ENCODE measurements at places on chromosomes 7 and 10.

GRCh38 chr10:109306698-109307097 lies 616.6 kb downstream of the XPNPEP1 start:
- DNase-seq = no peak

DNA sequence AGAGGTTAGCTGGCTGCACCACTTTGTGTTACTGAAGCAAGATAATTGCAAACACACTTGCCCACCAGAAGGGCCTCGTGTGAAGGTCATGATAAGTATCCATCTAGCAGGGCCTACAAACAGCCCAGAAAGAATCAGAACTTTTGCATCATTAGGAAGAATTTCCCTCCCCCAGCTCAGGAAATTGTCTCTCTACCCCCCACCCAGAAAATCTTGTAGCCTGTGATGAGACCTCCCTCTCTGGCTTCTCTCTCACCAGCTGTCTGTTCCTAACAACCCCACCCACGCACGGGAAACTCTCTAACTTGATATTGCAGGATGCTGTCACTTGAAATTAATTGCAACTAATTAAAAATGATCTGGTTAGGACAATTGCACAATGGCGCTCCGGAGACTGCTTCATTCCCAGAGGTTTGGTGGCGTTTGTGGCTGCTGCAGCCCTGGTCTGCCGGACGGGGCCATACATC lies 34.5 kb downstream of the ZNF503 start:
- DNase-seq = no peak

DNA sequence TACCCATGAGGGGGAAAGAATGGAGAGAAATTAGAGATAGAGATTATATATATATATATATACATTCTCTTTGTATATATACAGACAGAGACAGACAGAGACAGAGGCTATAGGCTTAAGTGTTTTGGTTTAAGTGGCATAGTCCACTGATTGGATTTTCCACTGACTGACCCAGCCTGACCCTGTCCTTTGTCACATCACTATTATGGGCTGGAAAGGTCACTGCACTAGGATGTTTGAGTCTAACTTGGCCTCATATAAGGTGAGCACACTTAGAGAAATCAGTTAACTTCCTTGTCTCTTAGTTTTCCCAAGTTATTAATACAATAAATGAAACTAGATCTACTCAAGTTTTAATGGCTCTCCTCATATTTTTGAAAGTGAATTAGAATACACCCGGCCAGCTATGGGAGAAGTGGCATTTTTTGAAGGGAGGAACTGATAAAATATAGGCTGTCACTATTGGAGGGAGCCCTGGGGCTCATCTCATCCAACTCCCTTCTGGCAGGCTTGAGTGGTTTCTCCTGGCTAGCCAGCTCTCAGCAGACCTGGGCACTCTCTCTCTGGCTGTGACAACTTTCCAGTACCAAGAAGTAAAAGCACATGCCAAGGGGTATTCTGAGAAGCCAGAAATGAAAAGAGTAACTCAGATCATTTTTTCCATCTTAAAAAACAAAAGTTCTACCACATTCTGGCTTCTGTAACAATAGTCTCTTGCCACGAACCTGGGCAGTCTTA lies 455.6 kb upstream of the ANKRD30A start:
- DNase-seq = no peak

DNA sequence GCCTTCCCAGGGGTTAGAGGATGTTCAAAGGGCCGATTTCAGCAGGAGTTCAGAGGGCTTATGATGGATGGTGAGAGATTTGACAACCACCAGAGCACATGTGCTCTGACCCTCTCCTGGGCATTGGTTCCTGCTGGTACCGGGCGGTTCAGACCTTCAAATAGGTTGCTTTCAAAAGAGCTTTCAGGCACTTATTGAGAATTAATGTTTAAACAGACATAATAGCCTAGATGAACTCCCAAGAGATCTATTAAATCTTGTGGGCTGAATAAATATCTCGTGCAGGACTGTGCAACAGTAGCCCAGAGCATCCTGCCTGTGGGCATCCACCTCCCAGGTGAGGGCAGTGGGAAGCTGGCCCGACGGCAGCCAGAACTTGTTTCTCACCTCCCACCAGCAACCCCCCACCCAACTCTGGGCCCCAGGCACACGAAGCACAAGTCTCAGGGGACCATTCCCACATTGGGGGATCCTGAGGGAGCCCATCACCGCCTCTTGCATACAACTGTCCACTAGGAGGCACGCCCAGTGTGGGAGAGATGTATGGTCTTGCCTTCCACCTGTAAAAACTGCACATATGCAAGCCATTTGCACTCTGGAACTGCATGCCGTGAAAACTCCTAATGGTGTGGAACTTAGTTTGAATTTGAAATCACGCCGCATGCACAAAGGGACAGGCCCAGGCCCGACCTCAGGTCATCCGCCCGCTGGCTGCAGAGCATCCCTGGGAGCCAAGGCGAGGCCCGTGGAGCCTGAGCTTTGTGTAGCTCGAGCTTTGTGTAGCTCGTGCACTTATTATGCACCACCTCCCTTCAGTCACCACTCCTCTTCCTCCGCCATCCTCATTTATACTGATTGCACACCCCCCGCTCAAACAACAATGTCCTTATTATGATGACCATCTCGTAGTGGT lies 147.8 kb downstream of the ADCY1 start:
- DNase-seq = peak; percentile 36

DNA sequence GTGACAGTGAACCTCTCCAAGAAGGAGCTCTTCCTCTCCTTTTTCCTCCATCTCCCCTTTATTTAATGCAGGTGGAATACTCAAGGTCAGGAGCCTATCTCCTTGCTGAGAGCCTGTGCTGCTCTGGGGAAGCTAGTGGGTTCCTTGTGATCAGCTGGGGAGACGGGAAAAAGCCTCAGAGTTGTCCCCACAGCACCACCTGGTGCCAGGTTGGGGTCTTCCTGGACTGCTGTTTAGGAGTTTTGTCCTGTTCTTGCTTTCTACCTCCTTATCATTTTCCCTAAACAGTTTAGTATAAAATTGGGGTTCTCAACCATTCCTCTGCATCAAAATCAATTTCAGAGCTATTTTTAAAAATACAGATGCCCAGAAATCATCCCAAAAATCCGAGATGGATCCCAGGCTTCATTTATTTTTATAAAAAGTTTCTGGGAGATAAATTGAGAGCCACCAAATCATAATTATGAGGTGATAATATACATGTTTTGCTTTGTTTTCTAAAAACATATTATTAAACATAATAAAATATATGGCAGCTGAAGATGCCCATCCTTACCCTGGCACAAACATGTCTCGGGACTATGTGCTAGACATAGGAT lies 44.3 kb downstream of the MACC1 start:
- DNase-seq = peak; percentile 70

DNA sequence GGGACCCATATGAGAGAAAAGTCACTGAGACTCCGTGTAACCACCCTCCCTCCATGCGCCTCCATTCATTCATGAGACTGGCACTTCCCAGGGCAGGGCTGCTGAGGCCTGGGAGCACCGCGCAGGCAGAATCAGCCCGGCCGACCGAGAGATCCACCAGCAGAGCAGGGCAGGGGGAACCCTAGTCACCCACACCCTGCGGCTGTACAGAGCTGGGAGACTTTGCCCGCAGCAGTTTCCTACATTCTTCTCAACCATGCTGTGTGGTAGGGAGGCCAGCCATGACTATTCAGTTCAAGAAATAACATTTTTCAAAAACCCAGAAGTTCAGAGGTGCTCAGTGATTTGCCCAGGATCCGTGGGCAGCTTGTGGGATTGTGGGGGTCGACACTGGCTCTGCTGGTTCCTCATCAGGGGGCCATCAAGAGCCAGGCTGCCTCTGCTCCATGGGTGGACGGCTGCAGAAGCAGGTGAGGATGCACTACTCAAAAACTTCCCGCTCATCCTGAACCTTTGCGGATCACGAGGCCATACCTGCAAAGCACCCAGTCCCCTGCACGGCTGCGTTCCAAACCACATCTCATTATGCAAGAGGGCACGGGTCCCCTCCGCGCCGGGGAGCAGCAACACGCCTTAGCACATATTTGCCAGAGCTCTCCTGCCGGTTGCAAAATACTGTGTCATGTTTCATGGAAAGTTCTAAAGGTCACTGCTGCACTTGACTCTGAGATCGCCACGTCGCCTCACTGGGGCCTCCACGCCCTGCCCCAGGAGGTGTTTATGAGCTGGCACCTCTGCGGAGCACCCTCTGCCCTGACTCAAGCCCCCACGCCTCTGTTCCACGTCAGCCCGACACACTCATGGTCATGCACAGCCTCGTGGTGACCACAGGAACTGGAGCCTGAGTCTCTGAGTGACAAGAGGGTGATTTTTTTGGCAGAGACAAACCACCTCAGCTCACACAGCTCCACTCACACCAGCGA lies 132.0 kb downstream of the PRKAG2 start:
- DNase-seq = no peak

DNA sequence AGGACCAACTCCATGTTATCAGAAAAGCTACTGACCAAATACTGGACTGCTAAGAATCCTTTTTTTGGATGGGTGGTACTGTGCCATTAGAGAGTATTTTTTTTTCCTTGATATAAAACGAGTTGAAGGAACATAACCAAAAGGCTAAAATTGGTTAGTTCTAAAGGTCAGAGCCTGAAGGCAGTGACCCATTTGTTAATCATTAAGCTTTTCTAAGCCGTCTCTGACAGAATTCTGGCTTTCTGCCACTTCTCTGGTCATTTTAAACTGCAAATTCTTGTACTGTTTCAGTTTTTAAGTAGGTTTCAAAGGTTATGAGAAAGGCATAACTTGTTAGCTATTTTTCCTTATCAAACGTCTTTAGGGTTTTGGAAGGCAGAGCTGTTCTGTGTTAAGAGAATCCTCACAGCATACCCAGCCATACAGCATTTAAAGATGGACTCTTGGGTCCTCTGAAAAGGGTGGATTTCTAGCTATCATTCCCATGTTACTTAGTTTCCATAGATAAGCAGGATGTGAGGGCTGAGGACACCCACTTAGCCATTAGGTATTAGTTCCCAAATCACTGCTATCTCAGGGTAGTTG lies 196.8 kb downstream of the RNLS start:
- DNase-seq = no peak

DNA sequence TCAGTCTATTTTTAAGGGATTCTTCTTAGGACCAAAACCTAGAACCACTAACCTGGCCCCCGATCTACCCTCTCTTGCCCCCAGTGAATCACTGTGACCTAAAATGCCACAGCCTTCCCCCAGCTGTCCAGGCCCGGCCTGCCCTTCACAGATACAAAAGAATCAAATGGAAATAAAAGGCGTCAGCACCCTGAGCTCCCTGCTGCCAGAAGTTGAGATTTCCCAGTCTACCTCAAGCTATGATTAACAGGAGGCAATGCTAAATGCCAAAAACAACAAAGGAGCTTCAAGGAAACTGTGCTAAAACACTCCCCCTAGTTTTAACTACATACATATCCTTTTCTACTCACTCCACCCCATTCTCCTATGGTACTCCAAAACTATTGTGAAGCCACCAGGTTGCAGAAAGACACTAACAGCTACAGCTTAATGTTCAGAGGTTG lies 67.8 kb downstream of the GSAP start:
- no peak for DNase-seq

DNA sequence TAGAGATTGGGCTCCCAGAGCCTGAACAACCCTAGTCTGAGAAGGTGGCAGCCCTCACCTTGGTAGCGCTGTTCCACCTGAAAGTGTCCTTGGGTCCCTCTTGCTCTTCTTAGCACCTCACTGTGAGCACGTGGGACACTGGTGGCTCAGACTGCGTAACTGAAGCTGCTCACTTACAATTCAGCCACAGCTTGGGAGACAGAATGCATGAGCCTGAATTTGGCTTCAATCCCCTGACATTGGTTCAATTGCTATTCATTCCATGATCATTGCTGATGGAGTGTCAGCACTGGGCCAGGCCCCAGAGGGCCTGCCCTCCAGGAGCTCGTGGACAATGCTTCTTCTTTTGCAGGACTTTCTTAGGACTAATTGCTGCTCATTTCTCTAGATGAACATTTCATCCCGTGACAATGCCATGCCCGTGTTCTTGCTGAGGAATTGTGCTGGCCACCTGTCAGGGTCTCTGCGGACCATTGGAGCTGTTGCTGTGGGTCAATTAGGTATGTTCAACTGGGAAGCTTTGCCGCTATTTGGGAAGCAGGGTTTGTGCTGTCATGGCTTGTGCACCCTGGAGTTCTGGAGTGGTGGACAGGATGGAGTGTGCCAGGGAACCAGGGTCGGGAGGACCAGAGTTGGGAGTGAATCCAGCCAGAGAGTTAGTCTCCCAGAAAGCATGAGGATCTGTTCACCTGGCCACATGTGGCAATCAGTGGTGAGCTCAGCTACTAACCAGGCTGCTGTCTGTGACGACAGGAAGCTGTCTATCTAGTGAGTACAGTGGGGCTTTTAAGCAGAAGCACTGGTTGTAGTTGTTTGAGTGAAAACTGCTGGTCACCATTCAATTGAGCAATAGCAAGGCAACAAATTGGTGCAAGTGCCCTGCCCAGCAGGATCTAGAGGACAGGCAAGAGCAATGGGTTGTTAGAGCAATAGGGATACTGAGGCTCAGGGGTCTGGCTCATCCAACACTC lies 105.1 kb downstream of the WDFY4 start:
- DNase-seq = no peak

- no peak for DNase-seq
Observed at GRCh38 chr10:48382982-48383381, 76.5 kb downstream of the MAPK8 start.

DNA sequence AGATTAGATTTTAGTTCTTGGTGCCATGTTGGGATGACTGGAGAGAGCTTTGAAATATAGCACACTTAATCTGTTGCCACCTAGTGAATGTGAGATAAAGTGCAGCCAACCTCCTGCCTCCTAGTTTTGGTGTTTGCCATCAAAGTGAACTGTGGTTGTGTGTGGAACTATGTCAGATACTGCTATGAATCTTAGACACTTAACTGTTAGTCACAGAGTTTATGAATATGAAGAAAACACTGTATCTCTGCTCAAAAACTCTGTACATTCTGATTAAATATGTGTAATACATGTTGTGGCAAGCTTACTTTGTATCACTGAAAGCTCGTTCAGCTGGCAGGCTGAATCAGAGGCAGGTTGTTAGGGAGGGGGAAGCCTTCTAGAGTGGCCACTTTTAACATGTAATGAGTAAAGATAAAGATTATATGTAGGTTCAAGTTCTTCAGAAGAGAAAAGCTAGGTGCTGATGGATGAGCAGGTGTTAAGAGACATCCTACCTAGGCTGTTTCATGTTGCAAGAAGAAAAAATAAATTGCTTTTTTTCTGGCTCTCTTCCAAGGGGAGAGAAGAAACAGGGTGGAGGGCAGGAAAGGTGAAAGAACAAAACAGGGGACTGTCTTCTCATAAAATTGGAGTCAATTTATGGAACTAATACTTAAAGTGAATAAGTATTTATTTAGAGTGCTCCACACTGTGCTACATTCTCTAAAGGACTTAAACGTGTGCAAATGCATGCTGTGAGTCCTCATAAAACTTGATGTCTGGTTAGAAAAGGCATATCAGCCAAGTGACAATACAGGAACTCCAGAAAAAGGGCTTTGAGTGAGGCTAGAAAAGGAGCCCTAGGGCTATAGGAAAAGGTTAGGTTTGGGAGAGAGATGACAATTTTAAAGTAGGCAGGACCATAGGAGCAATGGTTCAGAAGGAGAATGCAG lies 14.1 kb upstream of the LAMB1 start:
- peak; percentile 54 for DNase-seq

GRCh38 chr7:66013938-66014337 lies 31.9 kb upstream of the GUSB start:
- peak; percentile 55 for DNase-seq

All from D341Med (cell line).